Urinary bladder (tissue), 4 donors: ENCODE measurements at places on chromosomes 1 and 21.

- no peak for DNase-seq
Observed at GRCh38 chr1:225899044-225899925, 10.3 kb upstream of the LEFTY1 start.

DNA sequence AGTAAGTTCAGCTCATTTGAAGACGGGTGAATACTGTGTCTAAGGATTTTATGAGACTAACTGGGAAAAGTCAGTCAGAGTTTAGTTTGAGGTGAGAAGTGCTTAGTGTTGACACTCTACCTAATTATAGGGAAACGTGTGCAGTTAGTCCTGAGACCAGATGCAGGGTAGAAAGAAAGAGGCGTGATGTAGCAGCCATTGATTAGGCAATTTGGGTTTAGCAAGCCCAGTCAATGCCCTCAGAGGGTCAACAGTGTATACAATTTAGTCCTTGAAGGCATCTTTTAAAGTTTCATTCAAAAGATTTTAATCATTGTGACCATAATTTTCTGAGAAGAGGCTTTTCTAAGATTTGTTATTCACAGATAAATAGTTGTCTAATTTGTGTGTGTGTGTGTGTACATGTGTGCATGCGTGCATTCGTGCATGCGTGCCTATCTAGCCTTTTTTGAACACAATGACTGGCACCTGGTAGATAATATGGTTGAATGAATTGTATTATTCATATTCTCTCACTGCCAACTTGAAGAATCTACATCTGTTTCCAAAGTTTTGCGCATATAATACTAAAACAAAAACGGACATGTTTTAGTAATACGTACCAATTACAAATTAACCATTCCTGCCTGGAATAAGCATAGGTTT is 332.9 kb downstream of the SRGAP2C start:
- DNase-seq = no peak

GRCh38 chr21:16678429-16679160 is 834.2 kb upstream of the CXADR start:
- DNase-seq = no peak

- DNase-seq = no peak
Observed at GRCh38 chr1:98021126-98021525, 100.3 kb upstream of the DPYD start.

DNA sequence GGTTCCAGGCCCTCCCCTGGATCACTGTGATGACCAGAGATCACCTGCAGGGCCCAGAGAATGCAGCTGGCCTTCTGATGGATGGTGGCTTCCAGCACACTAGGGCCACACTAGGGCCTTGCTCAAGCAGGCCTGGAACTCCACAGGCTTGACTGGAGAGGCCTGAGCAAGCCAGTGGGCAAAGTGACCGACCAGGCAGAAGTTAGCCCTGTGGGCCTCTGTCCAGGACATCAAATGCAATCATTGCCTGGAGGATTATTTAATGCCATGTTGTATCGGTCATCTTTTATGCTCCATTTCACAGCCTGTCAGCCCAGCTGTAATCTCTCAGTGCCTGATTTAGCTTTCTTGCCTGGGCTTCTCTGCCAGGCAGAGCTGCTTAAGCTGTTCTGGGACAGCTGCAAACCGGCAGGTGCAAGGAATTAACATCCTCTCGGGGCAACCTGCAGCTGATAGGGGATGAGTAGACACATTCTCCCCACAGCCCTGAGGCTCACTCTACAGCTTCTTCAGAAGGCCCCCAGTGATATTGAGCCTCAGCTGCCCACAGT is 17.7 kb downstream of the NENF start:
- DNase-seq = no peak

GRCh38 chr1:98306517-98307089 is 354.9 kb upstream of the SNX7 start:
- no peak for DNase-seq

- no peak for DNase-seq
Observed at GRCh38 chr1:102724741-102725140, 383.6 kb downstream of the COL11A1 start.

DNA sequence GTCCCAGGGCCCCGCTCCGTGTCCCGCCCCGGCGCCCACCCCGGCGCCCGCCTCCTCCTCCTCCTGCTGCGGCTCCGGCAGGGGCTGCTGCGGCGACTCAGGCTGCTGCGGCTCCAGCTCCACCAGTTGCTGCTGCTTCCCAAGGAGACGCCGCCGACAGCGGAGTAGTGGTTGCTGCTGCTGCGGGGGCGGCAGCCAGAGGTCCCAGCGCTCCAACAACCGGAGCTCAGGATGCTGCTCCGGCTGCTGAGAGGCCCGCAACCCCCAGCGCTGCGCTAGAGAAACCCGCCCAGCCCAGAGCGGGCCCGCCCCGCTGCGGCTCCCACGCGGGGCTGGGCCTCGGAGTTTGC is 1.1 kb downstream of the CRCT1 start:
- DNase-seq = no peak

DNA sequence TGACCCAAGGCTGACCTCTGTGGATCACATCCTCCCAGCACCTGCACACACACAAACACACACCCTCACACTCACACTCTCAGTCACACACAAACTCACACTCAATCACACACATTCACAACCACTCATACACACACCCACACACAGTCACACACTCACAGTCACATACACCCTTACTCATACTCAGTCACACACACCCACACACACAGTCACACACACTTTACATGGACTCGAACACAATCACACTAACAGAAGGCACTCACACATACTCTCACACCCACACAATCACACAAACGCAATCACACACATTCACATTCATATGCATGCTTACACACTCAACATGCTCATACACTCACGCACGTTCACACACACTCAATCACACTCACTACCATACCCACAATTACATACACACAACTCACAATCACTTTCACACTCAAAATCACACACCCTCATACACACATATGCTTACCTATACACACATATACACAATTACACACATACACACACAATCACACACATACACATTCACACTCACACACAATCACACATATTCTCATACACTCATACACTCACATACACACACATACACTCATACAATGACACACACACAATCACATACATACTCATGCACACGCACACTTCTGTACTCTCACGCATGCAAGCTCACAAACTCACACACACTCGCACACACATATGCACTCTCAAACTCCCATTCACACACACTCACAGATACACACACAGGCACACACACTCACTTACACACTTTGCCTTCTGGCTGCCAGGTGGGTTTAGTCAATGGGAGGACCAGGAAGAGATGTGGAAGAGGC is 6.1 kb downstream of the MEGF6 start:
- DNase-seq = no peak

DNA sequence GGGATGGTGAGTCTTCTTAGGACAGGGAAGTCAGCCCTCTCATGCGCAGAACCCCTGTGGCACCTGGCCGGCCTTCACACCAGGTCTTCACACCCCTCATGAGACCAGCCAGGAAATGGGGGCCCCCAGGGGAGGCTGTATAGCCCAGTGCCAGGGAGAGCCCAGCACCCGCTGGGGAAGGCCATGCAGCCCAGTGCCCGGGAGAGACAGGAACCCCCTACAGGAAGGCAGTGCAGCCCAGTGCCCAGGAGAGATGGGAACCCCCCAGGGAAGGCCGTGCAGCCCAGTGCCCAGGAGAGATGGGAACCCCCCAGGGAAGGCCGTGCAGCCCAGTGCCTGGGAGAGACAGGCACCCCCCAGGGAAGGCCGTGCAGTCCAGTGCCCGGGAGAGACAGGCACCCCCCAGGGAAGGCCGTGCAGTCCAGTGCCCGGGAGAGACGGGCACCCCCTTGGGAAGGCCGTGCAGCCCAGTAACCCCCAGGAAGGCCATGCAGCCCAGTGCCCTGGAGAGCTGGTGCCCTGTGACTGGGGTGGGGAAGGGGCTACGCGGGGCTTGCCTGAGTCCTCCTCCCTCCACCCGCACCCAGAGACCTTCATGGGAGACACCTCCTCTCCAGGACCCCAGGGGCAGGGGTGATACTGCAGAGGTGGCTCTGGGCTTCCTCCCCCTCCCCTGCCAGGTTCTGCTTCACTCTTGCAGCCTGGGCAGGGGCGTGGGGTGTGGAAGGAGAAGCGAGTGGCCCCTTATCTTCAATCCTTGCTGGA is 110.5 kb upstream of the COL6A1 start:
- DNase-seq = no peak

- DNase-seq = no peak
Observed at GRCh38 chr1:26112407-26112775, 767 bp downstream of the PDIK1L start.

DNA sequence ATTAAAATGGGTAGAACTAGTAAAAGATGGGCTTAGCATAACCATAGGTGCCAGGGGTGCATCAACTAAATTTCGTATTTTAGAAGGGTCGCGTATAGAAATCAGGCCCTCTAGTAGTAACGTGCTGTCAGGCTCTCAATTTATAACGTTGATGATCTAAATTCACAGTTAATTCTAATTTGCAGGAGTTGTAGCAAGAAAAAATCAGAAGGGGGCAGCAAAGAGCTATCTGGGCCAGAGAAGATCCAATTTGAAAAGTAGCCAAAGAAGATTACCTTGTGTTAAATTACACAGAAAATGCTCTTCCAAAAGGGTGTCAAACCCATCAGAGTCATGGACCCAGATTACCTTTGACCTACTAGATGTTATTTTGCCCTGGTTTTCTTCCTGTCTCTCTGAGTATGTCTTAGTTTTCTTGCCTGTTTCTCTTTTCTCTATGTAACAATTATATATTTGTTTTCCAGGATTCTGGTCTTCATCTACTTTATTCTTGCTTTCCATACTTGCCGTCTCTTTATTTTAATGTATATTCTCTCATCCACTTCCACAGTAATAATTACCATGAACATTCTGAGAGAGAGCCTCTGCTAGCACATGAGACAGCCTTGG is 1030.9 kb downstream of the AMY1C start:
- peak; percentile 10 for DNase-seq

DNA sequence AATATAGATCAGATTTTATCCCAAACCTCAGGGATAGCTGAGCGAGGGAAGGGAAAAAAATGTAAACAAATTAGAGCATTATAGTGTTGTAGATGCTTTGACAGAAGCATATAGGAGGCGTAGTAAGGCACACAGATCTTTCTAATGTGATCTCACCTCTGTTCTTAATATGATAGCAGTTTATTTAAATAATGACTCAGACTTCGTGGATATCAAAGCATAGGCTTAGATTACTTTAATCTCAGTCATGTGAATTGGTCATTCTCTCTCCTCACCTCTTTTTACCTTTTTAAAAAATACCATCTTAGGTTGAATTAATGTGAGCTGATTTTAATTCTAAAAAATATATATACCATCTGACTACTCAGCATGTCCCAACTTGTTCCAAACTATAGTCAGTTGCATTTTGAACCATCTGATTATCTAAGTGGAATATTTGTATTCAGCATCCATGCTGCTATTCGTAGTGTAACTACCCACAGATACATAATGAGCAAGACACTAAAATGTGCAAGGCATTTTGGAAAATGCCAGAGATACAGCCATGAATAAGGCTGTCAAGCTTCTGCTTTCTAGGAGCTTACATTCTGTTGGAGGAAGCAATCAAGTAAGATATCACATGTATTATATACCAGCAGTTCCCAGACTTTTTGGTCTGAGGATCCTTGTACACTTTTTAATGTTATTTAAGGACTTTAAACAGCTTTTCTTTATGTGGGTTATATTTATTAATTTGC is 76.7 kb downstream of the OSBPL9 start:
- no peak for DNase-seq

GRCh38 chr21:35127851-35128250 is 78.7 kb upstream of the RUNX1 start:
- DNase-seq = no peak

GRCh38 chr1:81547261-81547911 is 253.3 kb upstream of the ADGRL2 start:
- no peak for DNase-seq
